A549 treated with CORT108297 at 1 μM for 4 hours (cell line): ENCODE measurements at places on chromosomes 16 and 17. TPM values are rescaled to one million over a fixed set of nuclear protein-coding genes. Genes with fewer than 3 reads are reported as not detected.

The RNU2-1 gene
- total RNA-seq = not detected in 5 replicates

The CTF1 gene
- 0.09 to 0.18 TPM (median 0.13 TPM) in 5 replicates for total RNA-seq

The PIRT gene
- not detected in 5 replicates for total RNA-seq

The NME4 gene
- 274 to 468 TPM (median 443 TPM) in 5 replicates for total RNA-seq

The CTRB2 gene
- 0.12 TPM in 1 of 5 replicates, not detected in the others for total RNA-seq

The CMTM2 gene
- total RNA-seq = not detected in 5 replicates

The PROCA1 gene
- 1.0 to 1.7 TPM (median 1.1 TPM) in 5 replicates for total RNA-seq

The SNX11 gene
- 26.5 to 28.8 TPM (median 28.0 TPM) in 5 replicates for total RNA-seq

The KRT32 gene
- 0.05 TPM in 1 of 5 replicates, not detected in the others for total RNA-seq

The CCDC200 gene
- total RNA-seq = not detected in 5 replicates

The GPATCH8 gene
- 17.1 to 22.9 TPM (median 21.7 TPM) in 5 replicates for total RNA-seq

The TNK1 gene
- total RNA-seq = 1.3 to 2.0 TPM (median 1.7 TPM) in 5 replicates

The SLFN14 gene
- not detected in 5 replicates for total RNA-seq

The SLC2A4 gene
- 0.15 to 0.27 TPM (median 0.26 TPM) in 5 replicates for total RNA-seq
